Naive thymus-derived CD8-positive, alpha-beta T cell (primary cell): ENCODE measurements at places on chromosomes 12 and 14. TPM values are rescaled to one million over a fixed set of nuclear protein-coding genes. Genes with fewer than 3 reads are reported as not detected.
A peak's percentile ranks its signal among the peaks of the same experiment; 100 is the strongest.

RNFT2 gene
- 6.8 TPM for total RNA-seq

PAPLN gene
- total RNA-seq, result 0.11 TPM

SLC15A4 gene
- total RNA-seq, result 17.9 TPM

GRCh38 chr12:102956738-102957327 lies 641 bp upstream of the ASCL1 start:
- no peak for DNase-seq

- peak; percentile 18 for DNase-seq
Measured at GRCh38 chr12:116687888-116688287, 50.0 kb downstream of the SPRING1 start.

DNA sequence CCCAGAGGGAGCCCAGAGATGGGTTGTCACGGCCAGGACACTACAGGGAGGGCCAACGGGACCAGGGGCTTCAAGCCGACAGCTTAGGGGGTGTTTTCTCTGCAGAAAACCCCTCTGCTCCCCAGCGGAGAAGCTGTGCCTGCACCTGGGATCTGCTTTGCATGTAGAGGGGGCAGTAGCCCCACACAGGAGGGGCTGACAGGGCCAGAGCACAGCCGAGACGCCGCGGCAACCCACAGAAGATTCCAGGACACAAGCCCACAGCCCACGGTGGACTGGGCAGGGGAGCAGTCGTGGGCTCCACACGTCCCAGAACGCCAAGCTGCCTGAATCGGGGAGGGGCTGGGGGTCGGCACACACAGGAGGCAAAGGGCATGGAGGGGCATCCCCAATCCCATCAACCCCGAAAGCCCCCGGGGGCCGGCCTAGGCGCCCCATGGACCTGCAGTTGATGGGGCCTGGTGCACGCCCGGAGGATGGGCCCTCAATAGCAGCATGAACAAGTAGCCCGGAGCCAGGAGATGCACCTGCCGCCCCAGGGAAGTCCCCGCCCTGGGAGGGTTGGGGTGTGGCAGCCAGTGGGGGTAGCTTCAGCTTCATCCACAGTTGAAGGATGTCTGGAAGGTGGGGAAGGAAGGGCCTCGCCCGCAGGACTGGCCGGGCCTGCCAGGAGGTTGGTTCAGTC lies 30.5 kb upstream of the TMEM179 start:
- no peak for DNase-seq

- no peak for DNase-seq
Measured at GRCh38 chr14:66842911-66843512, 335.1 kb downstream of the GPHN start.

DNA sequence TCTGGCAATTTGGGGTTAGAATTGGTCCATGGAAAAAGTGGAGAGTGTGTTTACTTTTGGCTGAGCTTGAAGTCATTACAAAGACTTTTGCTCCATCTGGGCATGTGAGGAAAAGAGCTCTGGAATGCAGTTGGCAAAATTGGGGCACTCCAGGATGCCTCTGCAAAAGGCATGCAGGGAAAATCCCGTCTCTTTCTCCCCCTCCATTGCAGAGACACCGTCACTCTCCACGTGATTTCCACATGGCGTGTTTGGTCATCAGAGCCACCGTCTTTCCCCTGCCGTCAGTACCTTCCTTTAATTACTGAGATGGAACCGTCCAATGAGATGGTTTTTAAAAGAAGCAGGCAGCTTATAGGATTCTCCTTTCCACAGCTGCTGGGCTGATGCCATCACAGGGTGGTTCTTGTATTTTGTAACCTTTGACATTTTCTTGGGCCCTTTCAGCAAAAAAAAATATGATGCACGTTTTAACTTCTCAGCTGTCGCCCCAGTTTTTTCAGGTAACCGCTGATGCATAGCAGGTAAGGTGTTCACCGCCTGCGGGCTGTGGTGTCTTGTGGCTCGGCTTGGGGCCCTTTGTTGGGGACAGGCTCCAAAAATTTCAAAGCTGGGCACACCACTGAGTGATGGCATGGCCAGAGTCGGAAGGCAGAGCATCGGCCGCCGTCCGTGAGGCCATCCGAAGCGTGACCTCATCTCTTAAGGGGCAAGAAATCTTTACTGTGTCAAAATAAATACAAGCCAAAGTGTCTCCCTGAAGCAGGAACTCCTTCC lies 68.4 kb downstream of the CACNA1C start:
- no peak for DNase-seq

DNA sequence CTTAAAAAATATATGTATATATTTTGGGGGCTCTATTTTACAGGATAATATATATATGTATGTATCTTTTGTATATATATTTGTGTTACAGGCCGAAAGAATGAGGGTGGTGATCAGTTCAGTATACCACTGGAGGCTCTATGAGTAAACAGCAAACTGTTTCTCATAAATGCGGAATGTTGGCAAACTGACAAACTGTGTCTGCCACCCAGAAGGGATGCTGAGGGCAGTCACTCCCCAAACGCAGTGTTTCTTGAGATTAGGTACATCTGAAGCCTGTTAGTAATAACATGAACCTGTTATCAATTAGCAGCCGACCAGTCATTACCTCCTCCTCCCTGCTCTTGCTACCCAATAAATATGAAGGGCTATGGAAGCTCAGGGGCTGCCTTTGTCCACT lies 20.8 kb downstream of the TNFAIP2 start:
- no peak for DNase-seq
